ENCODE measurements at places on chromosomes 7 and 10. TPM values are rescaled to one million over a fixed set of nuclear protein-coding genes. Genes with fewer than 3 reads are reported as not detected.

Gene DRGX
- total RNA-seq = not detected

Gene SKAP2
- total RNA-seq = 18.9 TPM

Gene PRSS37
- total RNA-seq = not detected

Gene SFRP5
- total RNA-seq = 9.9 TPM

Gene BTBD16
- total RNA-seq = not detected

Gene SORBS1
- total RNA-seq = 664 TPM

Gene ADRA2A
- 1.5 TPM for total RNA-seq

Gene HOGA1
- not detected for total RNA-seq

Gene OR2A42
- not detected for total RNA-seq

Gene EPO
- not detected for total RNA-seq

Gene FAM13C
- total RNA-seq = 33.9 TPM

Gene MYH16
- total RNA-seq = not detected

Gene PRRT4
- total RNA-seq = 0.27 TPM

Gene GOLGA7B
- total RNA-seq = 0.27 TPM

Gene ITPRID1
- not detected for total RNA-seq

Gene MMP21
- not detected for total RNA-seq

Gene C7orf57
- not detected for total RNA-seq

Gene CPEB3
- 7.7 TPM for total RNA-seq

Gene SLC29A4
- total RNA-seq = 0.33 TPM

Gene FAM25C
- total RNA-seq = not detected

Gene ADRB1
- 34.5 TPM for total RNA-seq

Gene FKBP6
- not detected for total RNA-seq
